Breast epithelium (tissue), 4 donors: ENCODE measurements at places on chromosomes 3 and 15.
A peak's percentile ranks its signal among the peaks of the same experiment; 100 is the strongest.

DNA sequence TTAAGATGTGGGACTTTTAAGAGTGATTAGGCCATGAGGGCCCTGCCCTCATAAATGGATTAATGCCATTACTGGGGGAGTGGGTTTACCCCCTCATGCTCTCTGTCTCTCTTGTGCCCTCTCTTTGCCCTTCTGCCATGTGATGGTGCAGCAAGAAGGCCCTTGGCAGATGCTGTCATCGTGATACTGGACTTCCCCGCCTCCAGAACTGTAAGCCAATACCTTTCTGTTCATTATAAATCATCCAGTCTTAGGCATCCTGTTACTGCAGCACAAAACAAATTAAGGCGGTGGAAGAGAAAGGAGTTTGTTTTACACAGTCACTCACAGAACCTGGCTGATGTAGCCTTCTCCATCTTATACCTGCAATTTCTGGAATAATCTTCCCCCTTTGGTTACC, 360.3 kb upstream of the TBL1XR1 start:
- H3K27me3 ChIP-seq: no peaks in the 10 kb centered on the region
- H3K27ac ChIP-seq: no peak overlapping the region
- H3K4me1 ChIP-seq: no peaks in the 10 kb centered on the region
- no peaks in the 10 kb centered on the region for H3K36me3 ChIP-seq
- no peak for DNase-seq

DNA sequence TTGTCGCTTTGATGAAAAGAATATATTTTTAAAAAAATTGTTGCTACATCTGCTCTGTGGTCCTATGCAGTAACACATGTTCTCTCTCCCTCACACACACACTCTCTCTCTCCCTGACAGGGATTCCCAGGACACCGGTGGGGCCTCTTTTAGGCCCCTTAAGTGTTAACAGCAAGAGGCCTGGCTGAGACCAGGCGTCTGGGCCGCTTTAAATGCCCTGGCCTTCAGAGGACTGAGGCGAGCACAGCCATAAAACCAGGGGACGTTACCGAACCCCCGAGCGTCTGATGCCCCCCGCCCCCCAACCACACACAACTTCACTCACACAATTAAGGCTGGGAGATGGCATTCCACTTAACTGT, 1.7 kb downstream of the BNC1 start:
- no peak for DNase-seq
- no peaks in the 10 kb centered on the region for H3K36me3 ChIP-seq
- H3K27ac ChIP-seq: peak overlapping the region; percentile 52

- no peak for DNase-seq
- no peak overlapping the region for H3K27ac ChIP-seq
- H3K36me3 ChIP-seq: no peaks in the 10 kb centered on the region
- no peak overlapping the region for H3K4me3 ChIP-seq
- H3K4me1 ChIP-seq: peaks cover 5% of the 10 kb centered on the region
Observed at GRCh38 chr3:133931084-133931483, 35.4 kb upstream of the RAB6B start.

GRCh38 chr15:99130314-99130713, 25.4 kb downstream of the SYNM start:
- H3K36me3 ChIP-seq: no peaks in the 10 kb centered on the region
- H3K4me1 ChIP-seq: no peaks in the 10 kb centered on the region
- H3K27me3 ChIP-seq: no peaks in the 10 kb centered on the region
- DNase-seq: no peak
- H3K27ac ChIP-seq: peak overlapping the region; percentile 87

DNA sequence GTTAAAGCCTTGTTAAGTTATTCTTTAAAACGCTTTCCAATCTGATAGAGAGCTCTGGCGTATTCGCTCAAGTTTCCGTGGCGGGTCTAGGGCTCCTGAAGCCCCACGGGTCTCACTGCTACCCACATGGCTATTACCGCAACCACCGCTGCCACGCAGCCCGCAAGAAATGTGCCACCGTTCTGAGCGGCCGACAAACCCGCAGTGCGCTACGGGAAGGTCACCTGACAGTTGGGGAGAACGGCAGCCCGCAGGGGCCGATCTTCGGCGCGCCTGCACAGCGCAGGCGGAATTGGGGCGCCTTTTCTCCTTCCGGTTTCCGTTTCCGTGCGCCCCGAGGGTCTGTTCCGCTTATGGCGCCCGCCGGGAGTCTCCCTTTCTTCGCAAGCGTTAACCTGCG, 76.6 kb upstream of the SNRPN start:
- peak; percentile 52 for DNase-seq
- no peaks in the 10 kb centered on the region for H3K27me3 ChIP-seq
- no peaks in the 10 kb centered on the region for H3K4me1 ChIP-seq
- H3K4me3 ChIP-seq: peak overlapping the region; percentile 35
- no peaks in the 10 kb centered on the region for H3K36me3 ChIP-seq
- no peak overlapping the region for H3K27ac ChIP-seq

DNA sequence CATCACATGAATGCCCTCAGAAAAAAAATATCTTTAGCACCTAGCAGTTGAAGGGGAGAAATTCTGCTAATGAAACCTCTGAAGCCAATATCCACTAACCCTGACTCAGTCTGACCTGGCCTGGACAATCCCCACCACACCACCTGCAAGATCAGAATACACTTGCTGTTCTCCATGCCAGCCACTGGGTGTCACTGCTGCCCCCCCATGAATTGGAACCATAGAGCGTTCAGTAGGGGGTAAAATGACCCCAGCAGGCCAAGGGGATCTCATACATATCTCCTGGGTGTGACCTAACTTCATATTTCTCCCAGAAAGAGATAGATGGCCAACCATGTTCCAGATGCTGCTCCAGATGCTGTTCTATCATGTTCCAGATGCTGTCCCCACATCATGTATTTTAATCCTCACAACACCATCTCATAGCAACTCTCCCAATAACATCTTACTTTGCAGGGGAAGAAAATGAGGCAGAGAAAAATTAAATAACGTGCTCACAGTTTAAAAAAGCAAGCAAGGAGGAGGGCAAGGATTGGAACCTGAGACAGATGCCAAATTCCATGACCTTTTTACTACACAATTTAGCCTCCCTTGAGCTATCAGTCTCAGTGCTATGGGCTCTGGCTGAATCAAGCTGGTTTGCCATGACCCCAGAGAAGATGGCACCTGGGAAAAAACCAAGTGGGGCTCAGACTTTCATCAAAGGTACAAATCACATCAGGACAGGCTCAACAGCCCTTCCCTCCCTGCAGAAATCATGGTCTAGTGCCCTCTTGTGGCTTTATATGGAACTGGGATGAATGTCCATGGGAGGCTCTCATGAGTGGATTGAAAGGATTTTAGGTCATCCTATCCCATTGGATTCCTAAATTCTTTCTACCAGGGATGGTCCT, 12.4 kb downstream of the NTRK3 start:
- no peak overlapping the region for H3K27ac ChIP-seq
- H3K27me3 ChIP-seq: no peaks in the 10 kb centered on the region
- no peaks in the 10 kb centered on the region for H3K4me1 ChIP-seq
- H3K36me3 ChIP-seq: no peaks in the 10 kb centered on the region
- no peak for DNase-seq

DNA sequence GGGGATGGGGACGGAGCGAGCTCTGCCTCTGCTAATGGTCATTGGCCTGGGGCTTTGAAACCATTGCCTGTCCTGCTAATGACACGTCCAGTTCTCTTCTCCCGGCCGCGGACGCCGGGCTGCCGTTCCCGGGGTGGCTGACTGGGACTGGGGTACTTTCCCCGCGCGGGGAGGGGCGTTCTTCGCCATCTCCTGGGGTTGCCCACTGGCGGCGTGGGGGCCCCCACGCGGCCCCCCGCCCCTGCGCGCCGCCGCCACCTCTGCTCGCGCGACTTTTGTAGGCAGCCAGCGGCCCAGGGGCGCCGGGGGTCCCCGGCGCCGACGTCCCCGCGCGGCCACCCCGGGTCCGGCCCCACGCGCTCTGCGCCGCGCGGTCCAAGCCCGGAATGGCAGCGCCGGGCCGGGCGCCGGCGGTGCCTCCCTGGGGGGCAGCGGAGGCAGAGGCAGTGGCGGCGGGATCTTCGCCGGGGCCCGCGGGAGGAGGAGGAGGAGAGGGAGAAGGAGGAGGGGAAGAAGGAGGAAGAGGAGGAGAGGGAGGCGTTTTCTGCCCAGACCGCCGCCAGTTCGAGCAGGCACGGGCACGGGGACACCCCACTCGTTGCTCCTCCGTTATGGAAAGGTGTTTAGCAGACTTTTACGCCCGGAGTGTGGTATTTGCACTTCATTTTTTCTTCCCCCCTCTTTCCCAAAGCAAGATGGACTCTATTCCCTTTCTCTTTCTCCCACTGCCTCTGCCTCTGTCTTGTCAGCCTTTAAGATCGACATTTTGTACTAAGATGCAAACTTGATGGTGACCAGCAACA, 2.3 kb downstream of the BBX start:
- DNase-seq: peak; percentile 39
- no peaks in the 10 kb centered on the region for H3K36me3 ChIP-seq
- H3K27me3 ChIP-seq: no peaks in the 10 kb centered on the region
- H3K4me1 ChIP-seq: no peaks in the 10 kb centered on the region
- peak overlapping the region; percentile 91 for H3K4me3 ChIP-seq
- peak overlapping the region; percentile 94 for H3K27ac ChIP-seq

DNA sequence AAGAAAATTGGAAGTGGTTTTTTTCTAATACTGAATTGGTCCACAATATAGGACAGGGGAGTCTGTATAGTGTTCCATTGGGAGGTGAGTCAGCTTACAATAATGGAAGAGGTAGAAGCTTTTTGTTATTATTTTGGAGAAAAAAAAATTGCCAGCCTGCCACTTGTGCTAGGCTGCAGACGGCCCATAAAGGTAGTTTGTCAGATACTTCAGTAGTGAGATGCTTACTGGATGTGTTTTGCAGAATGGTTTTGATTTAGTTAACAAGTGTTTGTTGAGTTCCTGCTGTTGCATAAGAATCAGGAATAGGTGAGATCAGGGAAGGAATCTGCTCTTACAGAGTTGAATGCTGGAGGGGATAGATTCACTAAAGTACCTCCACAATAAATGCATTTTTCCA, 1.0 kb downstream of the DTWD1 start:
- no peak for DNase-seq
- no peaks in the 10 kb centered on the region for H3K27me3 ChIP-seq
- peak overlapping the region; percentile 95 for H3K27ac ChIP-seq
- peaks cover 4% of the 10 kb centered on the region for H3K36me3 ChIP-seq
- no peaks in the 10 kb centered on the region for H3K4me1 ChIP-seq

- H3K27ac ChIP-seq: peak overlapping the region; percentile 93
- no peaks in the 10 kb centered on the region for H3K4me1 ChIP-seq
- peak overlapping the region; percentile 99 for H3K4me3 ChIP-seq
- H3K36me3 ChIP-seq: no peaks in the 10 kb centered on the region
- DNase-seq: no peak
Observed at GRCh38 chr3:138833899-138834595, 681 bp downstream of the PIK3CB start.

DNA sequence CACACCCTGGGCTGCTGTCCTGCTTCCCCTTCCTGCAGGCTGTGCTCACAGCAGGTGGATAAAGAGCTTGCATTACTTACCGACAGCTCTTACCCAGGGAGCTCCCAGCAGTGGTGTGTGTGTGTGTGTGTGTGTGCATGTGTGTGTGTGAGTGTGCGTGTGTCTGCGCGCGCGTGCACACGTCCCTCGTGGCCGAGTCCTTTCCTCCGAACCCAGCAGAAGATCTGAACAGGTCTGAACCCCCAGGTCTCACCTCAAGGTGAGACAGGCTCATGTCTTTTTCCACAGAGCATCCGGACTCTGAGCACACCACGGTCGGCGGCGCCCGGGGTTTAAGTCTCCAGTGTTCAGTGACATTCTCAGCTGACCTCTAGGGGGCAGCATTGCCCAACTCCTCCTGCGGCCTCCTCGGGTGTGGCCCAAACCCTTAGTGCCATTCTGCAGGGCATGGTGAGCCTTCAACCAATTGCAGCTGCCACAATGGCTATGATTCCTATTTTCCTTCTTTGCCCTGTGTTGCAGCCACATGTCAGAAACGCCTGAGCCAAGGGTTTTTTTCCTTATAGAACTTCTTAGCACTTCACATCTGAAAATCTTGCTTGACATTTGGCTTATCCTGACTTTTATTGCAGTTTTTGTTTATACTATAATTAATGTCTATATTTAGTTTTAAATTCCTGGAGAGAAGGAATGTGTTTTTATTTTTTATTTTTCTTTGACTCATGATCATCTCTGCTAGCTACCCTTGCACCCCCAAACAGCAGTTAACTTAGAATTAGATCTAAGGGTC, 64.1 kb upstream of the KLHL25 start:
- no peak overlapping the region for H3K27ac ChIP-seq
- peaks cover 8% of the 10 kb centered on the region for H3K27me3 ChIP-seq
- no peaks in the 10 kb centered on the region for H3K4me1 ChIP-seq
- H3K36me3 ChIP-seq: no peaks in the 10 kb centered on the region
- no peak for DNase-seq

GRCh38 chr15:96066126-96066525, 264.4 kb upstream of the NR2F2 start:
- no peak for DNase-seq
- no peaks in the 10 kb centered on the region for H3K36me3 ChIP-seq
- no peak overlapping the region for H3K4me3 ChIP-seq
- no peaks in the 10 kb centered on the region for H3K27me3 ChIP-seq

- no peak overlapping the region for H3K27ac ChIP-seq
- H3K4me1 ChIP-seq: no peaks in the 10 kb centered on the region
- H3K36me3 ChIP-seq: no peaks in the 10 kb centered on the region
- no peak for DNase-seq
- no peaks in the 10 kb centered on the region for H3K27me3 ChIP-seq
- no peak overlapping the region for H3K4me3 ChIP-seq
Observed at GRCh38 chr3:135994708-135995337, 29.3 kb downstream of the PPP2R3A start.

GRCh38 chr15:48325400-48325799, 5.8 kb upstream of the DUT start:
- no peak overlapping the region for H3K27ac ChIP-seq
- DNase-seq: no peak
- H3K27me3 ChIP-seq: no peaks in the 10 kb centered on the region
- H3K4me1 ChIP-seq: no peaks in the 10 kb centered on the region
- no peak overlapping the region for H3K4me3 ChIP-seq

GRCh38 chr15:64842986-64843561, 1.4 kb downstream of the PLEKHO2 start:
- no peaks in the 10 kb centered on the region for H3K27me3 ChIP-seq
- no peaks in the 10 kb centered on the region for H3K4me1 ChIP-seq
- peak overlapping the region; percentile 72 for H3K4me3 ChIP-seq
- no peaks in the 10 kb centered on the region for H3K36me3 ChIP-seq
- no peak for DNase-seq

GRCh38 chr3:164452707-164453106, 625.6 kb downstream of the SI start:
- H3K27ac ChIP-seq: no peak overlapping the region
- no peaks in the 10 kb centered on the region for H3K4me1 ChIP-seq
- no peak overlapping the region for H3K4me3 ChIP-seq
- no peaks in the 10 kb centered on the region for H3K36me3 ChIP-seq
- H3K27me3 ChIP-seq: no peaks in the 10 kb centered on the region

DNA sequence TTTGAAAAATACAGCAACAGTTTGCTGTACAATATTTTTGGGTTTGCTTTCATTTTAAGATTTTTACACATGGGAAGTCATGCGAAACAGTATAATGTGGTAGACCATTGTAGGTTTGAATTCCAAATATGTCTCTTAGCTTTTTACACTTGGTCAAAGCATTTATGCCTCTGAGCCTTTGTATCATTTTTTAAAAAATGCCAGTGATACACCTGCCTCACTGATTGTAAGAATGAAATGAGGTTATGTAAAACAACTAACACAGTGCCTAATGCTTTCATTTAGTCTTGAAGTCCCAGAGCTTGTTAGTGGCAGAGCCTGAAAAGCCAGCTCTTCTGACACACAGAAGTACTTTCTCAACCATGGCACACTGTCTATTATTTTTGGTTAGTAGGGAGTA, 202.0 kb downstream of the UBE2E2 start:
- H3K4me1 ChIP-seq: no peaks in the 10 kb centered on the region
- H3K27me3 ChIP-seq: no peaks in the 10 kb centered on the region
- H3K36me3 ChIP-seq: no peaks in the 10 kb centered on the region

- no peaks in the 10 kb centered on the region for H3K36me3 ChIP-seq
- H3K4me1 ChIP-seq: no peaks in the 10 kb centered on the region
- H3K27me3 ChIP-seq: no peaks in the 10 kb centered on the region
- no peak for DNase-seq
- no peak overlapping the region for H3K4me3 ChIP-seq
- H3K27ac ChIP-seq: no peak overlapping the region
Observed at GRCh38 chr3:143885780-143886427, 37.6 kb upstream of the SLC9A9 start.
